ENCODE measurements at places on chromosomes 2 and 18. TPM values are rescaled to one million over a fixed set of nuclear protein-coding genes. Genes with fewer than 3 reads are reported as not detected.

GRCh38 chr2:208062113-208062512, 36.8 kb upstream of the PLEKHM3 start:
- no peak overlapping the region for H3K4me3 ChIP-seq
- H3K36me3 ChIP-seq: no peaks in the 10 kb centered on the region
- H3K4me1 ChIP-seq: no peaks in the 10 kb centered on the region
- peak; percentile 6 for DNase-seq
- no peak overlapping the region for H3K27ac ChIP-seq

Gene IL36G
- total RNA-seq: not detected

- H3K4me1 ChIP-seq: no peaks in the 10 kb centered on the region
- no peak for DNase-seq
- no peaks in the 10 kb centered on the region for H3K36me3 ChIP-seq
- no peak overlapping the region for H3K4me3 ChIP-seq
- H3K27ac ChIP-seq: no peak overlapping the region
Observed at GRCh38 chr18:23159344-23159743, 24.1 kb downstream of the CABLES1 start.

Gene AQP12A
- total RNA-seq: not detected

Gene PLEKHH2
- total RNA-seq: 1.2 TPM

GRCh38 chr2:161547130-161547529, 77.1 kb upstream of the SLC4A10 start:
- no peak overlapping the region for H3K27ac ChIP-seq
- DNase-seq: no peak
- no peaks in the 10 kb centered on the region for H3K4me1 ChIP-seq
- H3K27me3 ChIP-seq: no peaks in the 10 kb centered on the region
- no peak overlapping the region for H3K4me3 ChIP-seq

- no peak for DNase-seq
- no peak overlapping the region for H3K4me3 ChIP-seq
- H3K36me3 ChIP-seq: no peaks in the 10 kb centered on the region
Observed at GRCh38 chr2:144548088-144548487, 28.2 kb upstream of the ZEB2 start.

Gene DIPK1C
- total RNA-seq: not detected

Gene LYG2
- total RNA-seq: not detected

Gene POTEI
- total RNA-seq: not detected

DNA sequence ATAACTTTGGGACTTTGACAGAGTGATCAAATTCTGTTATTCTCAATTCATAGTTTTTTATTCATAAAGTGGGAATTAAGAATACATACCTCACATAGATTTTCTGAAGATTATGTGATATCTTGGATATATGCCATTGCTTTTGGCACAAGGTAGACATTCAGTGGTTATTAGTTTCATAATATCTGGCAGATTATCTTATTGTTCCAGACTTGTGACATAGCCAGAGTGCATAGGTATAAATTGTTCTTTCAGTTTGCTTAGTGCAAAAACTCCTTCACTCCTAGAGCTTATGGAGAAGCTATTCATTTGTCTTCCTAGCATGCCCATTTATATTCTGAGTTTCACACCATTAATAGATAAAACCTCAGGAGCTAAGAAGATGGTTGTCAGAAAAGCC, 222.0 kb downstream of the KCNE4 start:
- no peak overlapping the region for H3K4me3 ChIP-seq
- H3K27me3 ChIP-seq: no peaks in the 10 kb centered on the region
- H3K4me1 ChIP-seq: no peaks in the 10 kb centered on the region
- no peak for DNase-seq
- no peaks in the 10 kb centered on the region for H3K36me3 ChIP-seq

- DNase-seq: no peak
- peaks cover 39% of the 10 kb centered on the region for H3K36me3 ChIP-seq
- H3K4me1 ChIP-seq: peaks cover 14% of the 10 kb centered on the region
- H3K27me3 ChIP-seq: no peaks in the 10 kb centered on the region
Observed at GRCh38 chr18:62551972-62552513, 29.2 kb downstream of the ZCCHC2 start.

- H3K36me3 ChIP-seq: no peaks in the 10 kb centered on the region
- peaks cover 61% of the 10 kb centered on the region for H3K4me1 ChIP-seq
- H3K4me3 ChIP-seq: no peak overlapping the region
Observed at GRCh38 chr2:55011831-55012671, 38.2 kb downstream of the RTN4 start.

Gene ACMSD
- not detected for total RNA-seq

- DNase-seq: no peak
- H3K36me3 ChIP-seq: no peaks in the 10 kb centered on the region
- no peak overlapping the region for H3K4me3 ChIP-seq
- H3K27ac ChIP-seq: no peak overlapping the region
Observed at GRCh38 chr2:11582612-11582861, 48.7 kb downstream of the GREB1 start.

Gene ZNF514
- total RNA-seq: 35.2 TPM

DNA sequence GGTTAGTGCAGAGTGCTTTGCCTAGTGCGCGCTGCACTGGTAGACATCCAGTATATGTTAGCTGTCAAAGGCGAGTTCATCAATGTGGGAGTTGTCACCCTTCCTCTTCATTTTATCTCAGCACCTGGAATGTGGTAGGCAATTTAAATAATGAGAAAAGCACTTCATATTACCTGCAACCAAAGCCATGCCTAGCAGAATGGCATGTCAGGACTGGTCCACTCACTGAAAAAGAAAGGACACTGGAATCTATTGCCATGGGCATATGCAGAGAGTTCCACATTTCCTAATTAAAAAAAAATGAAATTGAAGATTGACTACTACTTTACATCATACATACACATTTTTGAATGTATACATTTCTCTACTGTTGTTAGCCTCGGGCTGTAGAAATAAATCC, 139.6 kb downstream of the PAX3 start:
- H3K36me3 ChIP-seq: no peaks in the 10 kb centered on the region
- H3K27me3 ChIP-seq: no peaks in the 10 kb centered on the region
- no peaks in the 10 kb centered on the region for H3K4me1 ChIP-seq

DNA sequence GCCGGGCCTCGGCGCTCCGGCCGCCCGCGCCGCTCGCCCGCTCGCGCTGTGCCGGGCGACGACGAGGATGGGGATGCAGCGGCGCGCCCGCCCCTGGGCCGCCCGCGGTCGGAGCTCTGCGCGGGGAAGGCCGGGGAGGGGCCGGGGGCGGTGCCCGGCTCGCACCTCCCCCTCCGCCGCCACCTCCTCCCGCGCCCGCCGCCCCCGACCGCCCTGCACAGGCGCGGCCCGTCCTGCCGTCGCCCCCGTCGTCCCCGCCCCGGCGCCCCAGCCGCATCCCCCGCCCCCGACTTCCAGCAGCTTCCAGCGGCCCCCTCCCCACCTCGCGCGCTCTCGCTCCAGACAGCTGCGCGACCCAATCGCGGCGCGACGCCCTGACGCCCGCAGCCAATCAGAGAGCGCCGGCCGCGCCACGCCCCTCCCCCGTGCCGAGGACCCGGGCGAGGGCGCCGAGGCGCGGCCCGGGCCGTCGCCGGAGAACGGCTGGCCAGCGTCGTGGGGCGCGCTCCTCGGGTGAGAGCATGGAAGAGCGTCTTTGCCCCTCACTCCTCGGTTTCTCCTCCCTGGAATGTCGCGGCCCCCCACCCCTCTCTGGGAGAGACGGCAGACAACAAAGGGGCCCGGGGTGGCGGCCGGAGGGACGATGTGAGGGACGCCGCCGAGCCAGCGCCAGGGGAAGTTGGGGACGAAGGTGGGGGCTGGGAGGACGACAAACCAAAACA, at the start of gene MBOAT2:
TSS of gene MBOAT2 (minus strand) at position 69 of the 722 bp plus-strand sequence. CDS start 70 bp downstream, outside the sequence.
- H3K27ac ChIP-seq: peak within 1 kb of the TSS; percentile 31
- H3K27me3 ChIP-seq: no peaks in the 10 kb centered on the region
- H3K4me3 ChIP-seq: peak within 1 kb of the TSS; percentile 55
- peak; percentile 79 for DNase-seq
- H3K36me3 ChIP-seq: no peaks in the 10 kb centered on the region

DNA sequence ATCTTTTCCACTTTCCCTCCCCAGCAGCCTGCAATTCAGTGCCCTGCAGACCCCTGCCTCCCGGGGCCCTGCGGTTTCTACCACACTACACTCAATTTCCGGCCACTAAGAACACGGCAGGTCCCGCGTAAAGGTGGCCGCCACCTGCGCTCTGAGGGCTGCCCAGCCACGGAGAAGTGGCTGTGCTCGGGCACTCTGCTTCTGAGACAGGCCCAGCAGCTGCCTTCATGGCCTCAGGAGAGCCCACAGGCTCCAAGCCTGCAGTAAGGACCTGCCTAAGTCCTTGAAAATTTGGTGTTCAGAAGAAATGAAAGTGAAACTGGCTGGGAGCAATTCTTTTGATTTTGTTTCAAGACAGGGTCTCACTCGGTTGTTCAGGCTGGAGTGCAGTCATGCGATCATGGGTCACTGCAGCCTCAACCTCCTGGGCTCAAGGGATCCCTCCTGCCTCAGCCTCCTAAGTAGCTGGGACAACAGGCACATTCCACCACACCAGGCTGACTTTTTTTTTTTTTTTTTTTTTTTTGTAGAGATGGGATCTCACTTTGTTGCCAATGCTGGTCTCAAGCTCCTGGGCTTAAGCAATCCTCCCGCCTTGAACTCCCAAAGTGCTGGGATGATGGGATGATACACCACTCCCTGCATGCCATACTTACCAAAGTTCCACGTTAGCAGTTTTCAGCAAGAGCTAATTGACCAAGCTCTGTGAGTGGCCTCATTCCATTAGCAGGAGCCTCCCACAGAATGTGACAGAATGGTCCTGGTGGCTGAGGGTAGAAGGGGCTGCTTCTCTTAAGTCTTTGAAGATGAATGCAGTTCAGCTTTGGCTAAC, 14.6 kb upstream of the ALPP start:
- no peaks in the 10 kb centered on the region for H3K27me3 ChIP-seq
- peak overlapping the region; percentile 61 for H3K4me3 ChIP-seq

Gene ABCG5
- not detected for total RNA-seq

Gene ALMS1
- 42.9 TPM for total RNA-seq

- no peak for DNase-seq
- no peaks in the 10 kb centered on the region for H3K4me1 ChIP-seq
- H3K27me3 ChIP-seq: no peaks in the 10 kb centered on the region
- H3K36me3 ChIP-seq: no peaks in the 10 kb centered on the region
- H3K4me3 ChIP-seq: no peak overlapping the region
Observed at GRCh38 chr18:8937160-8938094, 165.1 kb upstream of the NDUFV2 start.

DNA sequence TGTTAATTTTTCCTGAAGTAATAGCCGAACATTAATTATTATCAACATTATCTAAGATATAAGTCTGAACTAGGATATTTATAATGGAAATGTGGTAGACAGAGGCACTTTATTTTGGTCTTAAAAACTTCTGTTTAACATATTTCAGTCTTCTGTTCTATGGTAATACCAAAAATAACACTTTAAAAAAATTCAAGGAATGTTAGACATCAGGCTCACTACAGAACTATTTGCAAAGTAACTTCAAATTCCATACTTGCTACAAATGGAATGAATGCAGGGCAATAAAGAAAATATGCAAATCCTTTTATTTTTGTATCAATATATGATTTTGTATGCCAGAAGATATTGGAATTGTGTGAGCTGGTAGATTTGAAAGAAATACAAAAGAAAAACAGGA, 345.5 kb upstream of the DSEL start:
- no peak overlapping the region for H3K27ac ChIP-seq
- no peaks in the 10 kb centered on the region for H3K27me3 ChIP-seq
- no peak overlapping the region for H3K4me3 ChIP-seq

Data from CD4-positive, alpha-beta memory T cell (primary cell).